ENCODE measurements at places on chromosomes 1 and 21.

DNA sequence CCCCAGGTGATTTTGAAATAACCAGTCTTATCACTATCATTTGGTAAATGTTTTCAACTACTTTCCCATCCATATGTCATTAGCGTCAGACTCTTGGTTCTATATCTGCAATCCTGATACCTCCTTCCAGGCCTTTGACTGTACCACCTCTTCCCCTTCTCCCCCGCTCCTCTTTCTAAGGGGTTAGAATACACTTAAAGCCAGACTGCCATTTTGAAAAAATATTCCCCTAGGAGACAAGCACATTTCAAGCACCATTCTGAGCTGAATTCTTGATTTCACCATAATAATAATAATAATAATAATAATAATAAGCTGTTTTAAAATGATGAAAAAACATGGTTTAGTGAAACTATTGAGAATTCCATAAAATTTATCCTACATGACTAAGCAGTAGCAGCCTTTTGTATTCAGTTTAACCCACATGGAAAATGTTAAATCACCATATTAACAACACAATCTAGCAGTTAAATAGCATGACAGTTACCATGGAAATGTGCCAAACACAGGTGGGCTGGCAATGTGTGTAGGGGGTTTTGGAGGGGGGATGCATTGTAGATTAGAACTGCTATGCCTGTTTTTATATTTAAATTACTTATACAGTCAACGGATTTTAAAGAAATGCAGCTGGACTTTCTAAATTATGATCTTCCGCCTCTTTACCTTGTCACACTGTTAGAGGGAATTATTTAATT, 480.2 kb upstream of the DEPDC1 start:
- no peak for DNase-seq

DNA sequence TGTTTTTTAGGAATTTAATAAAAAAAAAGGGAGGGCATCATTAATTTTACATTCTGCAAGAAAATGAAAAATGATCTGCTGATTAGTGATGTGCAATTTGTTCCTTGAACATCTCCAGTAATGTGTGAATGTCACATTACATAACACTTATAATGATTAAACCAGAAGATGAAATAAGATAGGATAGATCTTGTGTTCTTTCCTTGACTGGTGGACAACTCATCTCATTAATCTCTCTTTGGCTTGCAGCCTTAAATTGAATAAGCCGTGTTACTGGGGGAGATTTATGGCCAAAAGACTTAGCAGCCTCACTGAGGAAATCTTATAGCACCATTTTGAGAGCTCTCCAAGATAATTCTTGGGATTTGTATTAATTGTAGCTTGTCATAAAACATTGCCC, 217.2 kb downstream of the ST6GALNAC3 start:
- DNase-seq, result no peak

DNA sequence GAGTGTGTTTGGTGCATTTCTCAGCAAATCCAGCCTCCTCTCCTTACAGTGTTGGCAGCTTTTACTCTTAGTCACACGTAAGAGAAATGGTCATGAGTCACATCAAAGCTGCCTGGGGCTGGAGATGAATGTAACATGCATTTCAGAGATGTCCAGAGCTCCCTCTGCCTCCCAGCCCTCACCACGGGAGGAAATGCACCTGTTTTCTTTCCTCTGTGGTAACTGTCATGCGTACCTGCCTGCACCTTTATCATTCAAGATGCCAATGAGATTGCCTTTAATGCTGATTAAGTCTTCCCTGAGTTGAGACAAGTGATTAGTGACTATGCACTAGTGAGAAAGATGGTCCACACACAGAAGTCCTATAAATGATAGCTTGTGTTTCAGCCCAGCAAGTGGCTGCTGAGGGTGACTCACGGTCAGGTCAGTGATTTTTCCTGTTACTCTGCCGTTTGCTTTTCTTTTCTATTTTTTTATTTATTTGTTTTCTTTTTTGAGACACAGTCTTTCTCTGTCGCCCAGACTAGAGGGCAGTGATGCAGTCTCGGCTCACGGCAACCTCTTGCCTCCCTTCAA, 277.3 kb upstream of the FMN2 start:
- DNase-seq, result no peak

- no peak for DNase-seq
Measured at GRCh38 chr21:19368944-19369343, 965.4 kb upstream of the TMPRSS15 start.

DNA sequence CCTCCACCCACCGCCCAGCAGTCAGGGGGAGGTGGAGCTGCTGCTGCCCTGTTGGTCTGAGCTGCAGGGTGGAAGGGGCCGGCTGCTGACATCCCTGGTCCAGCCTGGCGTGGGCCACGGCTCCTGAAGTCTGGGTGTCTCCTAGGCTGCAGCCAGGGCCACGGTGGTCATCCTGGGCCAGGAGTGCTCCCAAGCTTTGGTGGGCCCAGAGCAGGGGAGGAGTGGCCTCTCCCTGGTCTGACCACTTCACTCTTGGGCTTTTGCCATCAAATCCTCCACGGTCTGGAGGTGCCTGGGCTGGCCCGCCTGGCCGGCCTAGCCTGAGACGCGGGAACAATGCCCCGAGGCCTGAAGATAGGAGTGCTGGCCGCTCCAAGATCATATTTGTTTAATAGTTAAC, 5.8 kb downstream of the PRDM16 start:
- DNase-seq, result no peak

- DNase-seq, result no peak
Measured at GRCh38 chr1:67440339-67440738, 10.1 kb upstream of the SERBP1 start.

DNA sequence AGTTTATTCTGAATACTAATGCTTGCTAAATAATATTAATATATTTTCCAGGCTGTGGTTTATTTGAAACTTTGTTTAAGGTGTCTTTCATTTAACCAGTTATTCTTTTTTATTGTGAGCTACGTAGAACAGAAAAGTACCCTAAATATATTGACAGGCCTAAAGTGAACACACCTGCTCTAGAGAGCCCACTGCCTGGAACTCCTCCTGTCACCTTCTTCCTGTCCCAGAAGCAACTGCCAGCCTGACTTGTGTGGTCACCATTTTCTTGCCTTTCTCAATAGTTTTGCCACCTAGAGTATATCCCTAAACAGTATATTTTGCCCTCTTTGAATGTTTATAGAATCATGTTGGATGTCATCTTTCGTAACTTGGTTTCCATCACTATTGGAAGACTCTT, 48.5 kb downstream of the SCCPDH start:
- DNase-seq, result no peak

- DNase-seq, result no peak
Measured at GRCh38 chr1:71948561-71948960, 333.8 kb downstream of the NEGR1 start.

- DNase-seq, result no peak
Measured at GRCh38 chr1:184370850-184371249, 16.0 kb upstream of the C1orf21 start.

- no peak for DNase-seq
Measured at GRCh38 chr1:193568512-193568911, 382.1 kb upstream of the B3GALT2 start.

DNA sequence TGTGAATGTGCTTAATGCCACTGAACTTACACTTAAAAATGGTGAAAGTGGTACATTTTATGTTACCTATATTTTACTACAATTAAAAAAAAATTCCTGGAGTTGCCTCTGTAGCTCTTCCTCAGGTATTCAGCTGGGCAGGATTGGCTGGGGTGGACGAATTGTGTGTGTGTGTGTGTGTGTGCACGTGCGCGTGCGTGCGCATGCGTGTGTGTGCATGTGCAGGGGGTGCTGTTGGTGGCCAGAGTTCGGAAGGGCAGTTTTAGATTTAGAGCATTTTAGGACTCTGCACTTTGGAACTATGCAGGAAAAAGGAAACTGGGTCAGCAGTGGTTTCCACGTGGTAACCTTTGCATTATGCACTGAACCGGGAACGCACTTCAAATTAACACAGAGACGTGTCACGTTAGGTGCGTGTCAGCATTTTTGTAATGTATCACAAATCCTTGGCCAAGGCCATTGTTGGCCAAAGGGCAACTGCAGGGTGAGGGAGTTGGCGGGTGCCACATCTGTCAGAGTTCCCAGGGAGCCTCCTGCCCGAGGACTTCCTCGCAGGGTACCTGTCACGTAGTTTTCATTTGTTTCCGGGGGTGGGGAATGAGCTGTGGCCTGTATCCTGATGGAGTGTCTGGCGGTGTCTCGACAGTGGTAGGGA, 312.8 kb downstream of the CAMTA1 start:
- DNase-seq, result no peak

DNA sequence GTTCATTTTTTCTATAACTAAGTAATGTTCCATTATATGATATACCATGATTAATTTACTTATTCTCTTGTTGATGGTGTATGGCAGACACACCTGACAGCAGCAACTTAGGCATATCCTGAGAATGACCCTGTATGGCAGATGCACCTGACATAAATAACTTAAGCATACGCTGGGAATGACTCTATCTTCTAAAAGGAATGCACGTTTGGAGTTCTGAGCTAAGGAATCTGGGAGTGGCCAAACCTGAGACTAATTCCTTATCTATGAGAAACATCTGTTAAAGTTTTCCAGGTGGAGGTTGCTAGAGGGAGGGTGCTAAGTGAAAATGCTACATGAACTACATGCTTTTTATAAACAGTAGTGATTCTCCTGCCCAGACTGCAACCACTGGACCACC, 96.7 kb upstream of the RGS18 start:
- DNase-seq, result no peak

DNA sequence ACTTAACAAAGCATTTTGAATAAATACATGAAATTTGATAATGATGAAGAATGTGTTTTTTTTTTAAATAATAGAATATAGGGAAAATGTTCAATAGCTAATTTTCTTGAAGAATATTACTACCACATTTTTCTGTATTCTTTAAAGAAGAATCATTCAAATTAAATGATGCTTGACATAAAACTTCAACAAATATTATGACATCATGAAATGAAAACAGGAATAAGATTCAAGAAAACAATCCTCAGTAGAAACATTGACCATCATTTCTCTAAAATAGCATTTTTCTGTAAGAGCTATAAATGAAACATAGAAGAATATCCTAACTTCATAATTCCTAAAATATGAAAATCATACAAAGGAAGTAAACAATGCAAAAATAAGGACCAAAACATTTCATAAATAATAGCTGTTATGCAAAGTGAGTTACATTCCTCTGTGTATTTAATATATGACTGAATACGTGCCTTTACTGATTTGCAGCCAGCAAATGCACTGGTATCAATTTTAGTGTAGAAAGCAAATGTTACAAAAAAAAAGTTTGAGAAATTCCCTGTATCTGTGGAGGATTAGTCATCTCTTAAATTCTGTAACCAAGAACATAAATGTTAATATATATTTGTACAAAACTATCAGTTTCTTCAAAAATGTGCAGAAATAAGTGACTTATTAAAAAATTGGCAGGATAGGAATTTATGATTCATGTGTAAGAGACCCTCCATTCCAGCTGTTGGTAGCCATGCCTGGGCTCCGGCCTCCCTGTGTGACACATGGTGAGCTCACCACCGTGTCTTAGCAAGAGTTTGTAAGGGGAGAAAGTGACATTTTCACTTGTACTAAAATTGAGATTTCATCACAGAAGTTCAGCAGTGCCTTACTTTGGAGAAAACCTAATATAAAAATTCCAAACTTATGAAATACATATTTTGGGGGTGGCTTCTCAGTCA, 15.0 kb upstream of the PTPN14 start:
- DNase-seq, result no peak

DNA sequence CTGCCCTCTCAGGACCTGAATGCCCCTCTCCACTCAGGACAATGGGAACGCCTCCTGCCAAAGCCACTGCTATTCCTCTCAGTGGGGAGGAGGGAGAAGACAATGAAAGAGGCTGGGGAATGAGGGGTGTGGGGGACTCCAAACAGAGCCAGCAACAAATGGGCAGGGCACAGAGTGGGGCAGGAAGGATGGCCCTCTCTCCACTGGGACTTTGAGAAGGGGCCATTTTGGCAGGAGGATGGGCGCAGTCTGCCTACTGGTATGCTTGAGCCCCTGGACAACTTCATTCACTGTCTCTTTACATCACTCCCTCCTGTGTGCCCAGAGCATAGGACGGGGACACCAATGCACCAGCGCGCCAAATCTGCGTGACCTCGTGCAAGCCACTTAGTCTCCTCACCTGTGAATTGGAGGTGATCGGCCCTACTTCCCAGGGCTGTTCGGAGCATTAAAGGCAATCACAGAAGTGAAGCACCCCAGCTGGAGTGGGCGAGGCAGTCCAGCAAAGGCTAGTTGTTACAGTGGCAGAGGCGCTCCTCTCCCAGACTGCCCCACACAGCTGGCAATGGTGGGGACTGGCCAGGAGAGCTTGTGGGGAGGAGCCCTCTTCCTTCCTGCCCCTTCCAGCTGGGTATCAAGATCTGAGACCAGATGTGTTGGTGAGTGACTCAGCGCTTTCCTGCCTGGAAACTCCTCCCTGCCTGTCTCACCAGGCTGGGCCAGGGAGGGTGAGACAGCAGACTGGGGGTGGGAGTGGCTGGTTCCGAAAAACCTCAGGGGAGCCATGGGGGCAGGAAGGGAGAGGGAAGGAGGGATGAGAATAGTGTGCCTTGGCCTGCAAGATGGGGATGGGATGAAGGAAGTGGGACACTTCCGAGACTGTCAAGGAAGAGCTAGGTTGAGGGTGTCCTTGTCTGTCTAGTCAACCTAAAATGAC, 22.4 kb upstream of the SYNC start:
- DNase-seq, result no peak

- no peak for DNase-seq
Measured at GRCh38 chr1:3668585-3669300, 16.4 kb downstream of the TP73 start.

DNA sequence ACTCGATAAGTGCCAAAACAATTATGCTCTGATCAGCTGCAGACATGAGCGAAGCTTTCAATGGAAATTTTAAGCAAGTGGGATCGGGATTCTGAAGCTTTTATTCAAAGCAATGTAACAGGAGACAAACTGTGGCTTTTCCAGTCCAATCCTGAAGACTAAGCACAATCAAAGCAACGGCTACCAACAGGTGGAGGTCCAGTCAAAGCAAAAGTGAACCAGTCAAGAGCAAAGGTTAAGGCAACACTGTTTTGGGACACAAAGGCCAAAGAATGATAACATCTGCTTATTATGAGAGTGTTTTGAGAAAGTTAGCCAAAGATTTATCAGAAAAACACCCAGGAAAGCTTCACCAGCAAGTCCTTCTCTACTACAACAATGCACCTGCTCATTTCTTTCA, 170.1 kb downstream of the SEC16B start:
- DNase-seq, result no peak

- DNase-seq, result no peak
Measured at GRCh38 chr1:165632152-165632469, 1.1 kb downstream of the MGST3 start.

GRCh38 chr1:226100436-226101391, 38.2 kb downstream of the H3-3A start:
- no peak for DNase-seq

GRCh38 chr21:38525454-38525853, 27.2 kb upstream of the ERG start:
- no peak for DNase-seq

GRCh38 chr1:64733581-64734286, 11.1 kb upstream of the RAVER2 start:
- DNase-seq, result no peak

DNA sequence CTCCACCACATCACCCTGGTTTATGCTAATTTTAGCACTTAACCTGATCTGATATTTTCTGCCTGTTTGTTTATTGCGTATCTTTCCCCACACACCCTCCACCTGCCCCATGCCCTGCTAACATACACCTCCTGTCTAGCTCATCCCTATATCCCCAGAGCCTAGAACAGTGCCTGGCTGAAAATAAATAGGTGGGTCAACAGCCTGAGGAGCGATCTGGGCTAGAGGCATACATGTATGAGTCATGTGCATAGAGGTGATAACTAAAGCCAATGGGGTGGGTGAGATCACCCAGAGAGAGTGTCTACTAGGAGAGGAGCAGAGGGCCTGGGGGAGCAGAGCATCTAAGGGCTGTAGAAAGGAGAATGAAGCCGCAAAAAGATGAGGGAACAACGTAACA, 2.7 kb downstream of the HTR1D start:
- no peak for DNase-seq
